ENCODE measurements at places on chromosomes 16 and 17.

DNA sequence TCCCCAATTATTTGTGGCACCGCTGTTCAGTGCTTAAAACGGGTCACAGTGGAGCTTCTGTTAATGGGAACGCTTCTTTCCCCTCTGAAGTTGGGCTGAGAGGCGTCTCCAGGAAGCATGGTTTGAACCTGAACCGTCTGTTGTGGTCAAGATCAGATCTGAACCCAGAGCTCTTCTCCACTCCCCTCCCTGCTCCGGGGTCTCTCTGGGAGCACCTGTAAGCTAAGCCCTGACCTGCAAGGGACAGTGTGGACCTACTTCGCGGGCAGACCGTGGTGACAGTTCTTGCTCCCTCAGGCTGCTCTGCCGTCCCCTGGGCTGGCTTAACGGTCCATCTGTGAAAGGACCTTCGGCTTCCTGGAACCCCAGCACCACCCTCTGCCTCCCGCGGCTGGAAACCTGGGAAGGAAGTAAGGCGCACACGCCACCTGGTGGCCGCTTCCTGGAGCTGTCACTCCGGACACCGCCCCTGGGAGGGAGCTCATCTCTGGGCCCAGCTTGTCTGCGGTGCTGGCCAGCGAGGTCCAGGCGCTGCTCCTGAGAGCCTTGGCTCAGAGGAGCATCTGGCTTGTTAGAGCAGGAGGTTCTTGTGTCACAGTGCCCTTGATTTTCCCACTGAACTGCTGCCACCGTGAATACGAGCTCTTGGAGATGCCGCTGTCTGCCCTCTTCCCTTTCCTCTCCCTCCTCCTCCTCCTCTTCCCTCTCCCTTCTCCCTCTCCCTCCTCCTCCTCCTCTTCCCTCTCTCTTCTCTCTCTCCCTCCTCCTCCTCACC, 518.5 kb upstream of the EEF2KMT start:
- DNase-seq = peak; percentile 1

GRCh38 chr16:87877942-87878507, 8.7 kb upstream of the SLC7A5 start:
- no peak for DNase-seq

DNA sequence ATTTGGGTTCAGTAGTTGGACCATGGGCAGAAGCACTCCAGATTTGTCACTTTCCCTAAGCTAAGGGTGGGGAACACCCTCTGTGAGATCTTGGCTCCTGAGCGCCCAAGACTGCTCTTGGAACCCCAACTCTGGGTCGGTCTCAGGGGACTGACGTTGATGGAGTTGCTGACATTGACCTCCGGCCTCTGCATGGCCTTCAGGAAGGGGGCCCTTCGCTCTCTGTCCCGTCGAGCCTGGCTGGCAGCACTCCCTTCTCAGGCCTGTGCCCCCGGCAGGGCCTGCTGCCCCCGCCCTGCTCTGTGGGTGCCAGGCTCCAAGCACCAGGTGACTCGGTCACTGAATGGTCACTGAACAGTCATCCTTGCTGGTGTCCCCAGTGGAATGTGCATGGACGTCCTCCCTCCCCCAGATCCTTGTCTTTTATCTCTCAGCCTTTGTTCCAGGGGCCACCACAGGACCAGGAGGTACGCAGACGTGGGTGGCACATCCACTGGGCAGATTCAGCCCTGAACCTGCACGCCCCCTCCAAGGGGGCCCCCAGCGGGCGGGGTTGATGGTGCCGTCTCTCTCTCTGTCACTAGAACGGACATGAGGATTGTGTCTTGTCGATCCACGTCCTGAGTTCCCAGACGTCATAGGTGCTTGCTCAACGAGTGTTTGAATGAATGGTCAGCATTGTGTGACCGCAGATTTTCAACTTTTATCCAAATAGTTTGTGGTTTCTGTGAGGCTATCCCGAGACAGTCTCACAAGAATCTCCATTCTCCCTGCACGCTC, 314.5 kb downstream of the SEC14L1 start:
- no peak for DNase-seq

DNA sequence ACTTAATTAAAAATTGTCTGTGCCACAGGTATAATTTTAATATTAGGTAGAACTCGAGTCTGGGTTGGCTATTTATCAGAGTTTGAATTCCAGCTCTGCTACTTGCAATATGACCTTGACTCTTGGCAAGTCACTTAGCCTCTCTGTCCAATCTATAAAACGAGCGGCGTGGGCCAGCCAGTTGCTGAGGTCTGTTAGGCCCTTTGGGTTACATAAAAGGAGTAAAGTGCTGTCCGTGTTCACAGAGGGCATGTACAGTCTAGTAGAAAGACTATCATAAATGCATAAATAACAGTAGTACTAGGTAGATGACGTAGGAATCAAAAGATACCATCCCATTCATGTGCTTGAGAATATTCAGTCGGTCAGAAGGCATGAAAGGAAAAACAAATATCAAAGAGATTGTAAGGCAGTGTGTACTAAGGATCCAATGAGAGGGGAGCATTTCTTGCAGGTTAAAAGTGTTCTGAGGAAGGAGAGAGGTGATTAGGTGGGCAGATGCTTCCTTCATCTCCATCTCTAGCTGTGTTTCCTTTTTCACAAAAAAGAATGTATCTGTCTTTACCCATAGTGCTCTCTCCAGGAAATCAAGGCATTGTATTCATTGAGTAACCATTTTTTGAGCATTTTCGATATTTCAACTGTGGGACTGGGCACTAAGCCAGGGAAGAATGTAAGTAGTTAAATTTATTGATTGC, 2.4 kb downstream of the TNRC6A start:
- DNase-seq = no peak

DNA sequence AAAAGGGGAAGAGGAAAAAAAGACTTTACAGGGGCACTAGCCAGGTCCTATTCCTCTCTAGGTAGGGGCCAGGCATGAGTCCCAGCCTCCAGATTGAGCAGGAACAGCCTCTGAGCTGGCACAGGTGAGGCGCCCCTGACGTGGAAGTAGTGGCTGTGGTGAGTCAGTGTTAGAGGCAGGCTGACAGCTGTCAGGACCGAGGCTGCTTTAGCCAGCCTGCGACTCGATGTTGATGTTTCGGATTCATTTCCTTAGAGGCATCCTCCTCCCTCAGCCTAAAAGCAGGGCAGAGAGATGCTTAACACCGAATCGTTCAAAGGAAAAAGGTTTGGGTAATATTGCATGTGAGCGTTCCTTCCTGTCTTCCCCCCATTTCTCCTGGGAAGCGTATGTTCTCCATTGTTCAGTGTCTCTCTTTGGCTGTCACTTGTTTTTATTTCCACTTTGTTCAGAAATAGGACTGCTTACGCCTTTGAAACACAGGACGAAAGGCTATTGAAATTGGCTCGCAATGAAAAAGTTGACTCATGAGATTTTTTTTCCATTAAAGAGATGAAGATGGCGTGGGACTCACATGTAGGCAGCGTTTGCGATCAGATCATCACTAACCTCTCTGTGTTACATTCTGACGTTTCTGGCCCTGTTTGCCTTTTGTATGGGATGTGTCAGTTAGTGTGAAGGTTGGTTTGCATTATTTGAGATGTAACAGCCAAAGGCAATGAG, 1.3 kb downstream of the KIAA0513 start:
- DNase-seq = peak; percentile 66

- no peak for DNase-seq
These were observed 19.5 kb upstream of the RAP1GAP2 start for GRCh38 chr17:2776589-2777241.
